ENCODE measurements at places on chromosomes 13 and 19.

GRCh38 chr19:2648528-2648937 is 54.0 kb downstream of the GNG7 start:
- DNase-seq, result peak; percentile 62

GRCh38 chr19:16373532-16373931 is 48.9 kb downstream of the KLF2 start:
- DNase-seq, result no peak

DNA sequence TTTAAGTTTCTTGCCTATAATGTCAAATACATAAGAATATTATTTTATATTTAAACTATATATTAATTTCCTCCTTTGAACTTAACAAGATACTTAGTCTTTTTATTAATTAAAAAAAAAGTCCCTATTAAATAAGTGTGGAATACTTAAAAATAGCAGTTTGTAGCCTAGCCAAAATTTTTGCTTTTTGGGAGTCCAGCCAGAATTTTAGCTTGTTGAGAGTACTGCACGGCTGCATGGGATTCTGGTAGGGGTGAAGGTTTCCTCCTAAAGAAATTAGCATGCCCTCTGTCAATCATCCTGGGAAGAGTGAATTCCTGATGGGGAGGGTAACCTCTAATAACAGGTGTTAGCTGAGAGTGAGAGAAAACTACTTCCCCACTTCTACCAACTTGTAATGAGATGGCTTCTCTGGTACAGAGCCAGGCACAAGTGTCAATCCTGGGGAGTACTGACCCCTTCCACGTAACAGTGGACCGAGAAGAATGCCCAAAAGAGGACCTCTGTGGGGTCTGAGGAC is 195.7 kb downstream of the SPRY2 start:
- no peak for DNase-seq

- DNase-seq, result no peak
These were observed 26.2 kb upstream of the DCT start for GRCh38 chr13:94505730-94506129.
